ENCODE measurements at places on chromosomes 5 and 9.

DNA sequence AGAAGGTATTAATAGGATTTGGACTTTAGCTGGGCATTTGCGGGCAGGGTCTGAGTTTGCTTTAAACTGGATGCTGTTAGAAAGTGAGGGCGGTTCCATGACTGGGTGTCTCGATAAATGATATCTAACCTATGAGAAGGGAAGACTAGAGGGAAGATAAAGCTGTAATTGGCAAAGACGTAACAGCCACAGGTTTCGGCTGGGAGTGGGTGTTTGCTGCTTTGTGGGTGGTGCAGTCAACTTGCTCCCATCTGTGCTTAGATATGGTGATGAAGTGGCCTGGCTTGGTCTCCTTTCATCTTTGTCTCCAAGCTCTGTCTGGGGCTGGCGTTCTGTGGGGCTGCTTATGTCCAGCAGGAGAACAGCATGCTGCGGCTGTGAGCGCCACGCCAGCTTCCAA is 23.3 kb downstream of the OR2V1 start:
- DNase-seq, result no peak

DNA sequence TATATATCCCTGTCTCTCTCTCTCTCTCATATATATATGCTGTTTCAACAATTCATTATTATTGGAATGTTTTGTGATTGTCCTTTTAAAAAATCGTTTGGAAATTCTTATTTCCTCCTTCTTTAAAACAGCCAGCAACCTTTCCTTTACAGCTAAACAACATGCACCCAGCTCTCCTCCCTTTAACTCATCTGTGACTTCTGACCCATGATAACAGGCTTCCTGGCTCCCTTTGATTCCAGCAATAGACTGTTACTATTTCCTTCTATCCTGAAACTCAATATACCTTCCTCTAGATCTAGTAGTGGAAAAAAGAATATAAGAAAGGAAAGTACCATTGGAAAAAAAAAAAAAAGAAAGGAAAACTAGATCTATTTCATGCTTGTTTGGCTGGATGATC is 254.7 kb upstream of the RGMB start:
- DNase-seq, result no peak

GRCh38 chr9:16309469-16310271 is 560.8 kb downstream of the BNC2 start:
- DNase-seq, result peak; percentile 37

DNA sequence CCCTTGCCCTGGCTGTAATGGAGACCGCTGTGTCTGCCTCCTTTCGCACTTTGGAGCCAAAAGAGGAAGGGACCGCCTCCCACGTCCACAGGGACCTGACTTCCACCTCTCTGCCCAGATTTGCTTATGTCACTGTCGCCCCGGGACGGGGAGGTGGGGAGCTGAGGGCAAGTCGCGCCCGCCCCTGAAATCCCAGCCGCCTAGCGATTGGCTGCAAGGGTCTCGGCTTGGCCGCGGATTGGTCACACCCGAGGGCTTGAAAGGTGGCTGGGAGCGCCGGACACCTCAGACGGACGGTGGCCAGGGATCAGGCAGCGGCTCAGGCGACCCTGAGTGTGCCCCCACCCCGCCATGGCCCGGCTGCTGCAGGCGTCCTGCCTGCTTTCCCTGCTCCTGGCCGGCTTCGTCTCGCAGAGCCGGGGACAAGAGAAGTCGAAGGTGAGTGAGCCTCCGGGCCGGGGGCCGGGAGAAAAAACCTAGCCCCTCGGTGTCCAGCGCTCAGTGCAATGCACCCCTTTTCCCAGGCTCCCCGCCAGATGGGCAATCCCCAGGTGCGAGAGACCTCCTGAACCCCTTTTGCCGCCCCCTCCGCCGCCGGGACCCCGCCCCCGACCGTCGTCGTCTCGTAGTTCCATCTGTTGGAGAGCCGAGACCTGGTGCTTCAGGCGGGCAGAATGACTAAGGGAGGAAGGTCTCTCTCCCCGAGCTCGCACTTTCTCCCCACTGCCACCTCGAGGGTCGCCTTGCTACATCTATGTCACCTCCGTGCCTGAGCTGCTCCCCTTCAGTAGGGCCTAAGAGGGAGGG is at the start of gene GPX3:
TSS of gene GPX3 (plus strand) at position 288 of the 807 bp plus-strand sequence. CDS start at position 352, 64 bp downstream.
- DNase-seq, result peak; percentile 55

GRCh38 chr5:38557308-38557710 is 863 bp upstream of the LIFR start:
- DNase-seq, result no peak

DNA sequence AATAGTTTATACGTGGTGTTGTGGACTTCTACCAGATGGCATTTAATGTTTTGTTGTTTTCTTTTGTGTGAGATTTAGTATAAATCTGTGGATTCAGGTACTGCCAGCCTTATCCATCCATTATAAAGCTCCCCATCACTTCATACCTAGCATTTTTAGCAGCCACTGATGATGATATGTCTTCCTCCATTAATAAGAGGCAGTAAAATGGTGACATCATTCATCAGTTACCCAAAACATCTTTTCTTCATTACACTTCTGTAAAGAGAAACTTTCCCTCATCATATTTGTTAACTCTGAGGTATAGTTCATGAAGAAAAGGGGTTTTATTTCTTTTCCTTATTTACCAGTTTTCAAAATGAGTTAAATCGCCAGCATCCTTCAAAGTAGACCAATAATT is 19.4 kb downstream of the CHD1 start:
- no peak for DNase-seq

- no peak for DNase-seq
Observed at GRCh38 chr5:138096997-138097828, 13.4 kb downstream of the WNT8A start.

GRCh38 chr9:127974769-127975261 is 6.0 kb downstream of the EEIG1 start:
- no peak for DNase-seq
